Naive thymus-derived CD8-positive, alpha-beta T cell (primary cell): ENCODE measurements at places on chromosomes 1 and 21.

DNA sequence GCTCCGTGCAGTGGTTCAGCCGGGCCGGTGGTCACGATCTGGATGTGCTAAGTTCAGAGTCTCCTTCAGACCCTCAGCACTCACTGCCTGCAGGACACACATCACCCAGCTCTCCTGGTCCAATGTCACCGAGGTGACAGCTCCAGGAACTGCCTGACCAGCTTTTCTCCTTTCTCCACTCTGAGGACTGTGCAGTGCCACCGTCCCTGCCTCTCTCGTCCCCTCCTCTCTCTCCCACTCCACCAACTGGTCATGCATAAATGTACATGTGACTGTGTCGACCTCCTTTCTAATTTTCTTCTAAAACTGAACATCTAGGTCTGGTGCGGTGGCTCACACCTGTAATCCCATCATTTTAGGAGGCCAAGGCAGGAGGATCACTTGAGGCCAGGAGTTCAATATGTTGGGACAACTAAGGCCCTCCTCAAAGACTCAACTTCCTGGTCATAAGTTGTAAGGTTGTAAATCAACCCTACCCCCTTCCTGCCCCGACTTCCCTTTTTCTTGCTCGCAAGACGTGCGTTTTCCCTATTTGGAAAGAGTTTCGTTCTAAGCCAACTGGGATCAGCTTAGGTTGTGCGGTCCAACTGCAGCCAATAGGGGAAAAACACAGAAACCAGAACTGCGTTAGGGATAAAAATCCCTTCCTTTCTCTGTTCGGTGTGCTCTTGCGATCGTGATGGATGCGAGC is 53.1 kb downstream of the MEGF6 start:
- no peak for DNase-seq

DNA sequence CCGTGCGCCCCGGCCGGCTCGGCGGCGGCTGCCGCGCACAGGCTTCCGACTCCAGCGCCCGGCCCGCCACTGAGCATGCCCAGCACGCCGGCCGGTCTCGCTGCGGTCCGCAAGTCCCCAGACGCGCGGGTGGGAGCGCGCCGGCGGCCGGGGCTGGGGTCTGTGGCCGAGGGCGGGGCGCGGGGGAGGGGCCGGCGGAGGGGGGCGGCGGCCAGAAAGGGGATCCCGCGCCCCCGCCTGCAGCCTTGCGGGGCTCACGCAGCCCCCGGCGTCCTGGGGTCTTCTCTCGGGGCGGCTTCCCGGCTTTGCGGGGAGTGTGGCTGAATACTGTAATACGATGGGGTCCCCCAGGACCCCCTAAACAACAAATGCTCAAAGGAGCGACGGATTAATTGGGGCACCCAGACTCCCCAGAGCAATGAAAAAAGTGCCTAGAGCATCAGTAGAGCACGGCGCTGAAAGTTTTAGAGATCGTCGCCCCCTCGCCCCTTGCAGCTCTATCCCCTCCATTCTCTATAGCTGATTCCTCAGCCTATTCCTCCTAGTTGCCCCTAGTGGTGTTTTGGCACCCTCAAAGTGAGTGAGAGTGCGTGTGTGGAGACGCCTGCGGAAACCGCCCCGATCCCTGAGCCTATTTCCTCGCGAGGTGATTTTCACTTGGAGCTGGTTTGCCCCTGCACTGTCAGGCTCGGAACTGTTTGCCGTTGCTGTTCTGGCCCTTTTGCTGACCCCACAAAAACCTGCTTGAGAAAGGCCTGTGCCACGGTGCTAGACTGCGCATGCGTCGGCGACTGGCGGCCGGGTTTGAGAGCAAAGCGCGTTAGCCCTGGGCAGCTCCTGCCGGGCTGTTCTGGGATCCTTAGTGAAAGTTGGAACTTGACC is at the start of gene VAV3:
TSS of gene VAV3 (minus strand) at position 71 of the 882 bp plus-strand sequence. CDS start 311 bp downstream, outside the sequence.
- DNase-seq, result peak; percentile 65

GRCh38 chr1:1432951-1433803 is 2.3 kb upstream of the VWA1 start:
- no peak for DNase-seq

DNA sequence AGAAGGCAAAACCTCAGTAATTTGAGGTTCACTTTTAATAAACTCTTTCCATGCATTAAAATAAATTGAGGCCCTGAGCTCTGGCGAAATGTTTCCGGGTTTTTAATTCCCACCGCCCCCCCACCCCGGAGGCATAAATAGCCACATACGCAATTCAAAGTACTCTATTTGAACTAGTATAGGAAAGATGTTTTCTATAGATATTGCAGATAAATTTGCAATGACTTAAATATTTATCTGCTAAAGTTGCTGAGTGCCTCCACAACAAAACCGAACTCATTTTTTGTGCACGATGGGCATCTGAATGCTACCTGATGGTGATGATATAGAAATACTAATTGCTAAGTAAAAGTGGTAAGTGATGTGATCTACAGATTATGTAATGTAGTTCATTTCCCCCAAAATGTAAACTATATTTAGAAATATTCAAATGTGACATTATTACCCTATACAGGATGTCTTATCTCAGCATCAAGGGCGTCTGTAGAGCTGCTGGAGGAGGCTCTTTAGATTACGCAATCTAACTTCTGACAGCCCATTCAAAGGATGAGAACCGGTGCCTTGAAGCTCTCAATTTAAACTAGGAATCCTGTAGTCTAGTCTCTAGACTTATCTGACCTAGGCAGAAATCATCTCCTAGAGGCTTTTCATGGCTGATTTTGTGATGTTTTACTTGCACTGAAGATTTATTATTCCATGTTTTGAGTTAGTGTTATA is 8.5 kb downstream of the IRF2BP2 start:
- no peak for DNase-seq

- DNase-seq, result no peak
Measured at GRCh38 chr1:3588395-3588794, 22.9 kb downstream of the MEGF6 start.

- no peak for DNase-seq
Measured at GRCh38 chr1:102790997-102791396, 317.3 kb downstream of the COL11A1 start.
